ENCODE measurements at places on chromosomes 4 and X.

DNA sequence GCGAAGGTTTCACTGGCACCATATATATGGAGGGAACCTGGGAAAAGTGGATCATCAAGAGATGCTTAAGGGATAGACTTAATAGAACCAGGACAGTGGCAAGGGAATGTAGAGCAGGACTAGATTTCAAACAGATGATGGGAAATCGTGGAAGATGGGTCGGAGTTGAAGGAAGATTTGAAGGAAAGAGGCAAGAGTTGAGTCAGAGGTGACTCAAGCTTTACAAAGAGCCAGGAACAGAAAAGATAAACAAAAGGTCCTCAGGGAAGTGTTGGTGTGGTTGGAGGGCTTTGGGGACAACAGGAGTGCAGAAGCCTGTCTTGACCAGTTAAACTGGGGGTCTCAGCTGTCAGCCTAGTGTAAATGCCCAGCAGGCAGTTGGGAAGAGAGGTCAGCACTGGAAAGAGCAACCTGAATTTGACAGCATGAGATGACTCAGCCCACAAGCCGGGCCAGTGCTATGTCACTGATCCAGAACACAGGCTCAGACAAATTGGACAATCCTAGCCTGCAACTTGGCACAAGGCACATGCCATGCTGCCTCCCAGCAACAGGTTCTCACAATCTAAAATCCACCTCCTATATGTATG lies 230.5 kb downstream of the IDS start:
- no peak for DNase-seq

- DNase-seq = no peak
These were observed 71.2 kb upstream of the SLIT2 start for GRCh38 chr4:20180509-20180908.

DNA sequence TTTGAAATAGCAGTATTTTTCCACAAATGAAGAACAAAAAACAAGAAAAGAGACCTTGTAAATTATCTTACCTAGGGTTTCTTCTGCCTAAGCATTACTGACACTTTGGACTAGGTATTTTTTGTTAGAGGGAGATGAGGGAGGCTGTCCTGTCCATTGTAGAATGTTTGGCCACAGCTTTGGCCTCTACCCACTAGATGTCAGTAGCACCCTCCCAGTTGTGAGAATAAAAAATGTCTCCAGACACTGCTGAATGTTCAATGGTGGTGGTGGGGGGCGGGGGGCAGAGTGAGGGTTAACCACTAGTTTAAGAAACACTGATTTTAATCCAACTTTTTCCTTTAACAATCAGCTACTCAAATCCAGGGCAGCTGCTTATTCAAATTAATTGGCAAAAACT lies 25.8 kb downstream of the OTUD4 start:
- peak; percentile 7 for DNase-seq

GRCh38 chr4:123786920-123787319 lies 390.3 kb downstream of the SPRY1 start:
- no peak for DNase-seq

- DNase-seq = no peak
These were observed 11.2 kb downstream of the IDS start for GRCh38 chrX:149493567-149494562.

- DNase-seq = no peak
These were observed 108.2 kb downstream of the PCDH7 start for GRCh38 chr4:30828264-30828926.

DNA sequence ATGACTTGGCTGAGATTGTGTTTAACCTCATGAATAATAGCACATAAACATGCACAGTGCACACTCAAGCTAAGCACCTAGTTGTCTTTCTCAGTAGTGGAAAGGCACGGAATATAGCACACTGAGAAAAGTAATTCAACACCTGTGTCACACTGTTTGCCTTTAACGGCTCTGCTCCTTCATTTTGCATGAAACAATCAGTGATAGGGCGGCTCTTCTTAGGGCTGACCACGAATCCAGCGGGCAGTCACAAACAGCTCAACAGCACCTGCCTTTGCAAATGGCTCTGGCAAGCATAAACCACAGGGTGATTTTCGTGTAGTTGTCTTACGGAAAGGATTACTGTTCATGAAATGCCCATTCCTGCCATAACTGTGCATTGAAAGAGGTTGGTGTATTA lies 954.0 kb upstream of the TENM3 start:
- no peak for DNase-seq

DNA sequence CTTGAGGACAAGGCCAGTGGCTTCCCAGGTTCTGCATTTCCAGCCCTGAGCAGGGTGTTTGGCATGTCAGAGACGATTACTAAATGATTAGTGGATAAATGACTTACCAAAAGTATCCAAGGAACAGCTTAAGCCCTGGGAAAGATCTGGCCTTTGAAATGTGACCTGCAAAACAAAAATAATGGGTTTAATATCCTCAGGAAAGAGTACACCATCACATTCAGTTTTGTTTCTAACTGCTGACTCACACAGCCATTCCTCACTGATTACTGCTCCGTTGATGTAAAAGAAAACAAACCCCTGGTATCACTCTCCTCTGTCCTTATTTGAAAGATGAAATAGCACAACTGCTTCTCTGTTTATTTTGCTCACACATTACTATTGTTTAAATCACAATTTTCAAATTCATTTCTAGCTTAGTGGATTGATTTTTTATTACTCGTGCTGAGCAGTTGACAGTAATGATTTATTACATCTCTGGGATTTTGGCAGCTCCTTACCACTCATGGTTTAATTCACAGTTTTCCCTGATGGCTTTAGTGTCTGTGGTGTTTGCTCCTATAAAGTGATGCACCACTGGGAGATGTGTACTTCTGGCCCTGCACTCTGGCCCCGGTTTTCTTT lies 117.0 kb downstream of the CBLL2 start:
- no peak for DNase-seq

DNA sequence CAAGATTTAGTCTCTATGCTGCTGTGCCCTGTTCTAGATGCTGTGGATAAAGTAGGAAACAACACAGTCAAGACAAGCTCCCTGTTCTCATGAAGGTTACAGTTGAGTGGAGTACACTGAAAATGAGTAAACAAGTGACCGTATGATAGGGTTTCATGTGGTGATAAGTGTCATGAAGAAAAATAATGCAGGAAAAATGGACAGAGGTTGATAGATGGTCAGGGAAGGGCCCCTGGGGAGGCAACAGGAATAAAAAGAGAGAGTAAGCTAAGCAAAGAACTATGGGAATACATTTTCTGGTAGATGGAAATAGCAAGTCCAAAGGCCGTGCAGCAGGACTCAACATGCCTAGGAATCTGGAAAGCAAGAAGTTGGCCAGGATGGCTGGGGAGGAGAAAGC lies 394.0 kb downstream of the DTHD1 start:
- DNase-seq = no peak

GRCh38 chrX:109352066-109352588 lies 129.8 kb downstream of the GUCY2F start:
- DNase-seq = no peak

GRCh38 chrX:66672106-66672505 lies 33.2 kb upstream of the EDA2R start:
- no peak for DNase-seq

- no peak for DNase-seq
These were observed 1.9 kb downstream of the SMAD1 start for GRCh38 chr4:145483514-145483913.

DNA sequence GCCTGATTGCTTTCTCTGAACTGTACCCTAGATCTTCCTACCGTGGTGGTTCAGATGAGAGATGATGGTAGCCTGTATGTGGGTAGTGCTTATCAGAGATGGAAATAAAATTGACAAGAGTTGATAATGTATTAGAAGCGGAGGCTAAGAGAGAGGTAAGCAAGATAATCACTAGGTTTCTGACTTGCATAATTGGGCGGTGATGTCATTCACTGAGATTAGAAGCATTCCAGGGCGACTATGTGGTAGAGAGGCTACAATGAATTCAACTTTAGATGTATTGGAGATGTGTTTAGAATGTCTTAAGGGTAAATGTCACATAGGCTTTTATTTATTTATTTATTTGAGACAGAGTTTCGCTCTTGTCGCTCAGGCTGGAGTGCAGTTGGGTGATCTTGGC lies 415 bp upstream of the TENM3 start:
- no peak for DNase-seq

- peak; percentile 4 for DNase-seq
These were observed 73.5 kb downstream of the PRSS12 start for GRCh38 chr4:118279328-118279727.

- DNase-seq = no peak
These were observed 195.3 kb upstream of the ANXA3 start for GRCh38 chr4:78356251-78356786.

Data from CD4-positive, alpha-beta T cell treated with Interleukin-6 for 4 hours (primary cell).